ENCODE measurements at places on chromosomes 1 and 21.
A peak's percentile ranks its signal among the peaks of the same experiment; 100 is the strongest.

DNA sequence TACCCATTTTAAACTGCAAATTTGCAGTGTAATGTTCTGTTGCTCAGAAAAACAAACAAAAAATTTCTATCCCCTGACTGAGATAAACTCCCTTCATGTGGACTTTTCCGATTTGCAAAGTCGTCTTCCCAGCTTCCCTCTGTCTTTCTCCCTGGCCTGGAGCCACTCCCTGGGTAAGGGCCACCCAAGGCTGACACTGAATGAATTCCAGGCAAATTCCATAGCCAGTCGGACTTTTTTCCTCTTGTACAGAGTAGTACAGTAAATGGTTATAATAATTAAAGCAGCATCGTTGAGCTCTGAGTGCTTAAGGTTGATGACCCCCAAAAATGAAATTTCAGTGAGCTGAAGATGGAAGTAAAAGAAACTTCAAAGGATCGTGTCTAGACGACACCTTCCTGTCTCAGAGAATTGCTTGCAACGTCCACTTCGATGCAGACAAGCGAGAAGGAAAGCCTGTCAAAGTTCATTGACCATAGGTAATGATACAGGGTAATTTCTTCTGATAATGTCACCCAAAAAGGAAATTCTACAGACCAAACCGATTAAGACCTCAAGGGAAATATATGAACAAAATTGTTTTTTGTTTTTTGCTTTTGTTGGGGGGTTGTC is 33.6 kb upstream of the LHX8 start:
- no peak for DNase-seq

DNA sequence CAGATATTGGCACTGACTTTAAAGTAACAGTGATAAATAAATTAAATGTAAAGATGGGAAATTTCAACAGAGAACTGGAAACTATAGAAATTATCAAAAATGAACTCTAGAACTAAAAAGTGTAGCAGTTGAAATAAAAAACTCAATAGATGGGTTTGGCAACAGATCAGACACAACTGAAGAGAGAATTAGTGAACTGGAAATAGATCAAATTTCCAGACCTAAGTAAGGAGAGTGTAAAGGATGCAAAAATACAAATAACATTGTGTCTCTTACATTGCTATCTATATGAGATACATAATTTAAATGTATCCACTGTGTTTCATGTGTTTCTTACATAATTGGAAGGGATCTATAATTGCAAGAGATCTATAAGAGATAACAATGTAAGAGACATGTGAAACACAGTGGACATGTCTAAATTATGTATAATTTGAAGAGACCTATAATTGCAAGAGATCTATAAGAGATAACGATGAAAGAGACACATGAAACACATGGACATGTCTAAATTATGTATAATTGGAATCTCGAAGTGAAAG is 32.1 kb upstream of the ZNF362 start:
- DNase-seq = no peak

DNA sequence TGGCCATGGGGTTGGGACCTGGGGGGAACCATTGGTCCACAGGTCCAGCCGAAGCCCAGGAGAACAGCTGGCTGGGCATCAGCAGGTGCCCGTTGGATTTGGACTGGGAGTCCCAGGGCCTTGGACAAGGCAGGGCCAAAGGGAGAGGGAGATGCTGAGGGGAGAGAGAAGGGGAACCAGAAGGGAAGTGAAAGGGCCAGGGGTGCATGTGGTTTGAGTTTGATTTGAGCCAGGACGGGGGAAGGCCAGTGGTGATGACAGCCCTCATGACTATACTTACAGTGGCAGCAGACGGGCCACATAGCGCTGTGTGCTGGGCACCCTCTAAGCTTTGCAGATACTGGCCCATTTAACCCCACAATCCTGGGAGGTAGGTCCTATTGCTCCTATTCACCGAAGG is 18.8 kb downstream of the AGRN start:
- DNase-seq = no peak

GRCh38 chr1:95375174-95375573 is 141.2 kb downstream of the RWDD3 start:
- no peak for DNase-seq

DNA sequence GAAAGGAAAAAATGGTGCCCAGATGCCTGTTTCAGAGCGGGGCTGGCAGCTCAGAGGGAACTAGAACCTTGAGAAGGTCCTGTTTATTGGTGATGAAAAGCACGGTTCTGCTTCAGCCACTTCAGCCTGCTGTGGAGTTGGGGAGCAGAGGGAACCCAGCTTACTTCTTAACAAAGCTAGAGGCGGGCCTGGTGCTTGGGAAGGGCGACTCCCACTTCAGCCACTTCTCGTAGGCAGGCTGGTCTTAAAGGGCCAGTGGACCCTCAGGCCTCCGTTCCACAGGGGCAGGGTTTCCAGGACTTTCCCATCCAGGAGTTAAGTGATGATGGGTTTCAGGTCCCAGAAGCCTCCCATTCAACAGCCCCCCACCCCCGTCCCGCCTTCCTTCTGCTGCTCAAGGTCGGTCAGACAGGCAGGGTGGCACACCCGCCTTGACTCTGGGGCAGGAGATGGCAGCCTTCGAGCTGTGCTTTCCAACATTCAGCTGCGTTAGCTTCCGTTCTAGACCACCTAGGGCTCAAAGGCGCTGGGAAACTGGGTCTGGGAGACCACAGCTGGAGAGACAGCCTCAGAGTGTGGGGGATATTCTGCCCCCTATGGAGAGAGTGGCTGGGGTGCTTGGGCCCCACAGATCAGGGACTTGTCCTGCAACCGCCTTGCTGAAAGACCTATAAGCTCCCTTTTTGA is 3.4 kb downstream of the RUNX3 start:
- no peak for DNase-seq

GRCh38 chr1:236716160-236716559 is 29.9 kb downstream of the ACTN2 start:
- no peak for DNase-seq

- no peak for DNase-seq
Measured at GRCh38 chr1:54013393-54014008, 4.5 kb downstream of the LDLRAD1 start.

DNA sequence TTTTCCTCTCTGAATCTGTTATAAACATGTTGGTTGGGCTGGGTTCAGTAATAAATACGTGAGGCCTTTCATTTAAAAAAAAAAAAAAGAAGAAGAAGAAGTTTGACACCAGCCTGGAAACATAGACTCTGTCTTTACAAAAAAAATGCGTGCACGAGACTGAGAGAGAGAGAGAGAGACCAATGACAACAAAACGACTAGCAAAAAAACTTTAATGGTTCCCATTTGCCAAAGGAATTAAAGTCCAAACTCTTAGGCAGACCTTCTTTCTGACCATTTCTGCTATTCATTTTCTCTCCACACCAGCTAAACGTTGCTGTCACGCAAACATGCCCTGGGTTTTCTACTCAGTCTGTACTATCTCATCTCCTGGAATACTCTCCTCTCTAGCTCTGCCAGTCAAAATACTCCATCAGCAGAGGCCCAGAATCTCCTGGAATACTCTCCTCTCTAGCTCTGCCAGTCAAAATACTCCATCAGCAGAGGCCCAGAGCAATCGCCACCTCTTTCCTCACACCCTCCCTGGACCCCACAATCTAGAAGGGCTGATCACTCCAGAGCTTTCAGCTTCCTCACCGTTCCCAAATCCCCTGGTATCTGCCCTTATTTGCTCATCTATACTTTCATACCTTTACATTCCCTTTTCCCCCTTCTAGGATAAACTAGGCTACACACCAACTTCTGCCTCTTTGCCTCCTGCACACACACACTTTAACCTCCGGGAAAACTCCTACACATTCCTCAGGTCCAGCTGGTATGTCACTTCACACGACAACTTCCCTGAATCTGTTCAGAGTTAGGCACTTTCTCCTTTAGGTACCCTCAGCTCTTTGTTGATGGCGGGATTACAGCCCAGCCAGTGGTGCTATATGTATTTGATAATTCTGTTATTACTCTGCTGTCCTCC is 100.0 kb downstream of the CDC7 start:
- no peak for DNase-seq

- peak; percentile 68 for DNase-seq
Measured at GRCh38 chr1:35568975-35569395, 4.1 kb upstream of the TFAP2E start.

GRCh38 chr1:234529095-234529949 is 50.3 kb upstream of the TARBP1 start:
- DNase-seq = no peak

DNA sequence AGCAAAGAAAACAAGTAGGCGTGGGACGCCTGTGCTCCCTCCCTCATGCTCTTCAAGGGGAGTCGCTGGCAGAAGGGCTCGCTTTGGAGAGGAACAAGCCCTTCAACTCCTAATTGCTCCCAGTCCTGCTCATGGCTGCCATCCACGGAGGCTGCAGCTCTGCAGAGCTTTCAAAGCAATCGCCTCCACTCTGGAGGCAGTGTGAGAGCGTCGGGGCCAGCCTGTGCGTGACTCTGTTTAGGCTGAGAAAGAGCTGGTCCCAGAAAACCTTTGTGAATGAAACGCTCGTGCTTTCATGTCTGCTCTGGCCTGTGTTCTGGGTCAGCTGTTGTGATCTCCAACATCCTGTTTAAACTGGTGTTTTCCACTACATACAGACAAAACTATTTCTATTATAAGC is 23.9 kb upstream of the RUNX1 start:
- no peak for DNase-seq

- DNase-seq = no peak
Measured at GRCh38 chr1:92705446-92705845, 79.5 kb downstream of the EVI5 start.

DNA sequence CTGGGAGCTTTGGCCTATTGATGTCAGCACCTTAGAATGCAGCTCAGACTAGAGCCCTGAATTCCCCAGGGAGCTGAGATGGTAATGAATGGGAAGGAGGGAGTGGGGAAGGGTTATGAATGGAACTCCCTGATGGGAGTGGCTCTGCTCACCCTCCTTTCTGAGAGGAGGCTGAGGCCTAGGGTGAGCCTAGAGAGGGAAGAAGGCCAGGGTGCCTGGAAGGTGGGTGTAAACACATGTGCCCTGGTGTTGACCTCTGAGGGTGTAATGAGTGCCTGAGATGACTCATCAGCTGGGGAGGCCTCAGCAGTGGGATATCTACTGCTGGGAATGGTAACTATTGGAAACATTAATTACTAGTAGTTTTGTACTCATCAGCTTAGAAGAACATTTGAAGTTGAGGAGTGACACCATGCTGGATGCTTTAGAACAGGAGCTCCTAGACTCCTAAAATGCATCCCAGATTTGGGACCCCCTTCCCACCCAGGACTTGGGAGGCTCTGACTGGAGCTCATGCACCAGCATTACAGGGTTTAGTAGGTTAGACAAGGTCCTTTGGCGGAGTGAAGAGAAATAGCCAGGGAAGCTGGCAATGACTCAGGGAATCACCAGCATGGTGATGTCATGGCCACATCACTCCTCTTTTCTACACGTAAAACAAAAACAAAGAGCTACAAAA is 16.0 kb upstream of the PIGV start:
- no peak for DNase-seq

DNA sequence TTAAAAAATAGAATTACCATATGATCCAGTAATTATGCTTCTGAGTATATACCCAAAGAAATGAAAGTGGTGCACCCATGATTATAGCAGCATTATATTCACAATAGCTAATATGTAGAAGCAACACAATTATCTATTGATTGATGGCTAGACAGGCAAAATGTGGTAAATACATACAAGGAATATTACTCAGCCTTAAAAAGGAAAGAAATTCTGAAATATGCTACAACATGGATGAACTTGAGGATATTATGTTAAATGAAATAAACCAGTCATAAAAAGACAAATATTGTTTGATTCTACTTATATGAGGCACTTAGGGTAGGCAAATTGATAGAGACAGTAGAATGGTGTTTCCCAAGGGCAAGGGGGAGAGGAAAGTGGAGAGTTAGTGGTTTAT is 80.8 kb downstream of the MAP3K7CL start:
- DNase-seq = no peak

DNA sequence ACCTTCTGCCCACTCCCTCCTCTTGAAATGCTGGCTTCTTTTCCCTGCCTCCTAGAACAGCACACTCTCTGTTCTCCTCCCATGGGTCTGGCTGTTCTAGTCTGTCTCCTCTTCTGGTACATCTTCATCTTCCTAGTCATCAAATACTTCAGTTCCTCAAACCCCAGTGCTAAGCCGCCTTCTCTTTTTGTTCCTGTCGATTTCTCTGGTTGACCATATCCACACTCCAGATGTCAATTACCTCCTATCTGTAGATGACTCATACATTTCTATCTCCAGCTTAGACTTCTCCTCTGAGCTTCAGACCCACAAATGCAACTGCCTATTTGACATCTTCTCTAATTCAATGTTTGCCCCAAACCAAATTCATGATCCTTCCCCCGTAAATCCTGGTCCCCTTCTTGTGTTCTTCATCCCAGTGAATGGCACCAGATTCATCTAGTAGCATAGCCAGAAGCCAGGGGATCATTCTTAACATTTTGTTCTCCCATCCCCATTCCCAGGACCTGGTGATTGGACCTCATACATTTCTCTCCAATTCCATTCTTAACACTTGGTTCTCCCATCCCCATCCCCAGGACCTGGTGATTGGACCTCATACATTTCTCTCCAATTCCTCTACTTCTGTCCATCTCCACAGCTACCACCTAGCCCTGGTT is 35.9 kb downstream of the USP24 start:
- no peak for DNase-seq

DNA sequence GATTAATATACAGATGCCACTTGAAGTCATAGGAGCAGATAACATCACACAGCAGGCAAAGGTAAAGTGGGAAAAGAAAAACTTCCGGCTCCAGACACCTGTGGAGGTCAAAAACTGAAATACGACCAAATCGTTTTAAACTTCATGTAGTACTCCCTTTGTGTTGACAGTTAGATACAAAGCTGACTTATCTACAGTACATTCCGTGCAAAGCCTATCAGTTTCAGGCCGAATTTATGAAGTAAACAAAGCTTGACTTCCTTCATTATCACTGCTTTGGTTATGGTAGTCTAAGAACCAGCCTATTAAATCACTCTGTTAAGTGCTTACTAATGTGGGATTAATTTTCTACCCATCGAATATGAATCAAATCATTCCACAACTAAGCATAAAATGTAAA is 156.3 kb downstream of the SMYD3 start:
- no peak for DNase-seq

GRCh38 chr1:12100071-12100470 is 37.0 kb downstream of the TNFRSF8 start:
- DNase-seq = no peak

GRCh38 chr21:36716387-36716786 is 17.5 kb downstream of the SIM2 start:
- DNase-seq = no peak

DNA sequence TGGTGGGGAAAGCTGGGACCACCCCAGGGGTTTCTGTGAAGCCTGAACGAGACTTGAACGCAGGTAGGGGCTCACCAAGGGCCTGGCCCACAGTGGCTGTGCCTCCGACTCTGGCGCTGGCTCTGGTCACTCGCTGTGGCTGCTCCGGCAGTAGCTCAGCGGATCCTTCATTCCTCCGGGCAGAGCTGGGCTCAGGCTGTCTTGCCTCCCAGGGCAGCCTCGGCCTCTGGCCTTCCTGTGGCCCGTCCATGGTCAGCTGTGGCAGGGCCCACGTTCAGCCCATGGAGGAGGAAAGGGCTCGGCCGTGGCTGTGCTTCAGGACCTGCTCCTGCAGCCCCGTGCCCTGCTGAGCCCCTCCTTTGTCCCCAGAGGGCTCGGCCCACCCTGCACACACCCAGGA is 162.9 kb upstream of the C1orf174 start:
- no peak for DNase-seq

All from WERI-Rb-1 (cell line).